ENCODE measurements at places on chromosomes 11 and 22.

- no peak for DNase-seq
These were observed 1086.3 kb upstream of the CCDC90B start for GRCh38 chr11:84372381-84372950.

- no peak for DNase-seq
These were observed 6.2 kb downstream of the AMOTL1 start for GRCh38 chr11:94774345-94774744.

DNA sequence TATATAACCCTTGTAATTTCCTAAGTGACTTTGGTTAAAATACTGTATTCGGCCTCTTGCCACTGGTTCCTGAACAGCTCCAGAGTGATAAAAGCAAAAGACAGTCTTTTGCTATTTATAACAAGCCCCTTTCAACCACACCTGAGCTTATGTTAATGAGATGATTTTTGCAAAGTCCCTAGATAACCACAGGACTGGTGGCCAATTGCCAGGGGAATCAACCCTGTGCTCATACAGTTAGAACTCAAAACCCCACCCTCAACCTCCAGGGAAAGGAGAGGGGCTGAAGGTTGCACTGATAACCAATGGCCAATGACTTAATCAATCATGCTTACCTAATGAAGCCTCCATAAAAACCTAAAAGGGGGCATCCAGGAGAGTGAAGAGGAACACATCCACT is 77.9 kb downstream of the SIK3 start:
- no peak for DNase-seq

DNA sequence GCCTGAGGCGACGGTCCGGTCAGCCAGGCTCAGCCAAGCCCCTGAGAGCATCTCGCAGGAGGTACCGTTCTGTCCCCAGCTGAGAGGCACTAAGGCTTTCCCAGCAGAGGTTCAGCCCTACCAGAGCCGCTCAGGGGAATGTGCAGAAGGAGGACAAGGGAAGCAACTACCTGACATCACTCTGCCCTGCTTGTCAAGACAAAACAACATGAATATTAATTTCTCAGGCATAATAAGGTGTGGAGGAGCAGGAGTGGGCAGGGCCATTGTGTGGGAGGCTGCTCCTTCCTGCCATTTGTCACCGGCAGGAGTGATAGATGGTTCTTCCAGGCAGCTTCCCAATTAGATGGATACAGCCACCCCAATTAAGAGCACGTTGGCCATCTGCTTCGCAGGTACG is 181.4 kb downstream of the KIRREL3 start:
- DNase-seq = no peak

All from AG09319 (cell line).